ENCODE measurements at places on chromosomes 2 and 18. TPM values are rescaled to one million over a fixed set of nuclear protein-coding genes. Genes with fewer than 3 reads are reported as not detected.

COPS8 gene
- total RNA-seq = 24.1 TPM

DNA sequence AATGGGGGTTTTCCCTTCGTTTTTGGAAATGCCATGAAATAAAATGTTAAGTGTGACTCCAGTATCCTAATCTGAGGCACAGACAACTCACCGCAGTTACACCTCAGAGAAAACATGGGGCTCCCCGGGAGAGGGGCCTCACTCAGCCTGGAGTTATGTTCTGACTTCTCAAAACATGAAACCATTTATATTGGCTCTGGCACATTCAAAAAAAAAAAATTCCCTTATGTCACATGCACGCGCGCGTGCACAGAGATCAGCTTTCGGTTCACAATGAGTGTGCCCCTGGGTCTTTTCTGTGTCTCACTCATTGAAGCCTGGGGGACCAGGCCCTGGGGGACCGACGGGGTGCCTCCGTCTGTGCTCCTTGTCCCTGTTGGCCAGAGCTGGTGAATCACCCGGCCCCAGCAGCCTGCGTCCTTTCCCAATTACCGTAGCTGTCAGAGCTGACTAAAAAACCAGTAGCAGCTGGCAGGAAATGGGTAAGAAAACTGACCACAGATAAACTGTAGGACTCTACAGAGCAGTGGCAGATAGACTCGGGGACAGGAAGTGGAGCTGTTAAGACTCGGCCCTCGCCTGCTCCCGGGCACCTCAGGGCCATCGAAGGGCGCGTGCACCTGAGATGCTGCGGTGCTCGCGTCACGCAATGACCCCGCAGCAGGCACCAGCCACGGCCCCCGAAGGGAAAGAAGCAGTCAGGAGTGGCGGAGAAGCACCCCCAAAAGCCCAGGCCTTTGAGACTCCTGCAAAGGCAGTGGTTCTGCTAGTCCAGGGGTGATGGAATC is 138.3 kb upstream of the ID2 start:
- H3K4me3 ChIP-seq = no peak overlapping the region
- no peaks in the 10 kb centered on the region for H3K27me3 ChIP-seq
- peak; percentile 83 for DNase-seq
- H3K36me3 ChIP-seq = no peaks in the 10 kb centered on the region
- H3K27ac ChIP-seq = peak overlapping the region; percentile 72
- H3K4me1 ChIP-seq = peaks cover 19% of the 10 kb centered on the region

DNA sequence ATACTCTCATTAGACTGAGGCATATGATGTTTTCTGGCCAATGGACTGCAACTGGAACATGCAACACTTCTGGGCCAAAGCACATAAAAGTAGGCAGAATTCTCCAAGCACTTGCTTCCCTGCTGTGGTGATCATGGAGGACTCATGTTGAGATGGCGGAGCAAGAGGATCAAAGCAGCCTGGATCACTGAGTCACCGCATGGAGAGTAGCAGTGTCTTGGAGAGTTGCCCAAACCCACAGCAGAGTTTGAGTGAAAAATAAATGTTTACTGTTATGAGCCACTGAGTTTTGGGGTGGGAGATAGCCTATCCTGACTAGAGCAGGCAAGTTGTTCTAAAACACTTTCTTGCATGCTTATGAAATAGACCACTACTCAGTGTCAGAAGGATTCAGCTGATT is 359.5 kb downstream of the ZNF521 start:
- H3K27me3 ChIP-seq = no peaks in the 10 kb centered on the region
- no peaks in the 10 kb centered on the region for H3K36me3 ChIP-seq
- H3K4me3 ChIP-seq = no peak overlapping the region

- no peak overlapping the region for H3K4me3 ChIP-seq
- DNase-seq = no peak
- no peak overlapping the region for H3K27ac ChIP-seq
- no peaks in the 10 kb centered on the region for H3K27me3 ChIP-seq
- H3K36me3 ChIP-seq = no peaks in the 10 kb centered on the region
These were observed 362.3 kb upstream of the KCNJ3 start for GRCh38 chr2:154336201-154336600.

- DNase-seq = no peak
- no peak overlapping the region for H3K27ac ChIP-seq
- H3K4me3 ChIP-seq = no peak overlapping the region
- no peaks in the 10 kb centered on the region for H3K4me1 ChIP-seq
- H3K36me3 ChIP-seq = no peaks in the 10 kb centered on the region
These were observed 587.0 kb upstream of the DSEL start for GRCh38 chr18:68103561-68103960.

- peaks cover 4% of the 10 kb centered on the region for H3K4me1 ChIP-seq
- no peak overlapping the region for H3K27ac ChIP-seq
- no peak overlapping the region for H3K4me3 ChIP-seq
- no peaks in the 10 kb centered on the region for H3K36me3 ChIP-seq
These were observed 125.7 kb downstream of the UXS1 start for GRCh38 chr2:106068451-106068850.

- no peak overlapping the region for H3K27ac ChIP-seq
- no peaks in the 10 kb centered on the region for H3K36me3 ChIP-seq
- no peak for DNase-seq
- H3K4me3 ChIP-seq = no peak overlapping the region
These were observed 188.2 kb downstream of the LDLRAD4 start for GRCh38 chr18:13406736-13407135.

- DNase-seq = no peak
- H3K27me3 ChIP-seq = no peaks in the 10 kb centered on the region
- H3K4me1 ChIP-seq = no peaks in the 10 kb centered on the region
- H3K4me3 ChIP-seq = no peak overlapping the region
- H3K36me3 ChIP-seq = no peaks in the 10 kb centered on the region
- no peak overlapping the region for H3K27ac ChIP-seq
These were observed 23.7 kb upstream of the AP1S3 start for GRCh38 chr2:223860809-223861738.

PDE11A gene
- total RNA-seq = not detected

GRCh38 chr2:196075196-196075595 is 6.6 kb upstream of the DNAH7 start:
- no peak overlapping the region for H3K27ac ChIP-seq
- H3K27me3 ChIP-seq = no peaks in the 10 kb centered on the region
- H3K36me3 ChIP-seq = no peaks in the 10 kb centered on the region
- H3K4me3 ChIP-seq = no peak overlapping the region
- DNase-seq = no peak

CENPA gene
- total RNA-seq = 0.86 TPM

DNA sequence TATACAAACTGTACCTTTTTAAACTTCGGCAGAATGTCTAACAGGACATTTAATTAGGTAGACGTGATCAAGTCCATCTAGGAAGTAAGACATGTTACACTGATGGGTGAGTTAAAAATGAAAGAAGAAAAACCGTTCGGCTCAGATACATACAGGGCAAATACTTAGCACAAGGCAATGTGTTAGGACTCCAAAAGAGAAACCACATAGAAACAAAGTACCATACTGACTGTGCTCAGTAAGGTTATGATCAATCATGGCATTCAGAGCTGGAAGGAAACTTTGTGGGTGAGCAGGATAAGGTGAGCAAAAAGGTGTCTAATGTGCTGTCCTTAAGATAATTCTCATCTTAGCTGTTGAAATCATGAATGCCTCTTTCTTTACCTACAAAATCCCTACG is 211.9 kb downstream of the STK39 start:
- H3K27ac ChIP-seq = no peak overlapping the region
- H3K36me3 ChIP-seq = no peaks in the 10 kb centered on the region
- no peaks in the 10 kb centered on the region for H3K27me3 ChIP-seq
- no peak for DNase-seq
- H3K4me1 ChIP-seq = no peaks in the 10 kb centered on the region

SERPINB7 gene
- not detected for total RNA-seq

ALPI gene
- not detected for total RNA-seq

GRCh38 chr2:101230541-101231001 is 22.1 kb upstream of the CNOT11 start:
- no peak overlapping the region for H3K27ac ChIP-seq
- H3K36me3 ChIP-seq = no peaks in the 10 kb centered on the region
- H3K4me3 ChIP-seq = no peak overlapping the region
- no peaks in the 10 kb centered on the region for H3K4me1 ChIP-seq

- no peaks in the 10 kb centered on the region for H3K4me1 ChIP-seq
- no peak overlapping the region for H3K27ac ChIP-seq
- no peaks in the 10 kb centered on the region for H3K27me3 ChIP-seq
- H3K4me3 ChIP-seq = no peak overlapping the region
- DNase-seq = no peak
- no peaks in the 10 kb centered on the region for H3K36me3 ChIP-seq
These were observed 334.9 kb downstream of the CYP26B1 start for GRCh38 chr2:71812736-71813135.

DNA sequence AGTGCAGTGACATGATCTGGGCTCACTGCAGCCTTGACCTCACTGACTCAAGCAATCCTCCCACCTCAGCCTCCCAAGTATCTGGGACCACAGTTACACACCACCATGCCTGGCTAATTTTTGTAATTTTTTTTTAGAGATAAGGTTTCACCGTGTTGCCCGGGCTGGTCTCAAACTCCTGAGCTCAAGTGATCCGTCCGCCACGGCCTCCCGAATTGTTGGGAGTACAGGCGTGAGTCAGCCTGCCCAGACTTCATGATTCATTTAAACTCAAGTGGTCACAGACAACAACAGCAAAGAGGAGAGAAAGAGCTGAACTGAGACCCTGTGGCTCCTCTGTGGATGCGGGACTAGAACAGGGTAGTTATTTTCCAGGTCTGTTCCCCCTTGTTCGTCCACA is 83.0 kb downstream of the TSHZ1 start:
- H3K27me3 ChIP-seq = no peaks in the 10 kb centered on the region
- no peaks in the 10 kb centered on the region for H3K4me1 ChIP-seq
- H3K27ac ChIP-seq = no peak overlapping the region
- H3K4me3 ChIP-seq = no peak overlapping the region
- DNase-seq = no peak
- H3K36me3 ChIP-seq = peaks cover under 1% of the 10 kb centered on the region

- no peak overlapping the region for H3K4me3 ChIP-seq
- peaks cover 62% of the 10 kb centered on the region for H3K4me1 ChIP-seq
- no peak for DNase-seq
- H3K27me3 ChIP-seq = no peaks in the 10 kb centered on the region
These were observed 6.3 kb downstream of the B3GNT2 start for GRCh38 chr2:62202019-62202722.

GRCh38 chr2:195533771-195534642 is 123.0 kb upstream of the SLC39A10 start:
- peak overlapping the region; percentile 55 for H3K27ac ChIP-seq
- H3K36me3 ChIP-seq = no peaks in the 10 kb centered on the region
- no peak overlapping the region for H3K4me3 ChIP-seq
- H3K27me3 ChIP-seq = no peaks in the 10 kb centered on the region
- no peak for DNase-seq

- H3K4me1 ChIP-seq = no peaks in the 10 kb centered on the region
- DNase-seq = no peak
- H3K27me3 ChIP-seq = no peaks in the 10 kb centered on the region
- no peaks in the 10 kb centered on the region for H3K36me3 ChIP-seq
- H3K27ac ChIP-seq = no peak overlapping the region
- H3K4me3 ChIP-seq = no peak overlapping the region
These were observed 362.7 kb downstream of the TDRD15 start for GRCh38 chr2:21486445-21486844.

VIT gene
- not detected for total RNA-seq
